ENCODE measurements at places on chromosomes 2 and 18. TPM values are rescaled to one million over a fixed set of nuclear protein-coding genes. Genes with fewer than 3 reads are reported as not detected.

DNA sequence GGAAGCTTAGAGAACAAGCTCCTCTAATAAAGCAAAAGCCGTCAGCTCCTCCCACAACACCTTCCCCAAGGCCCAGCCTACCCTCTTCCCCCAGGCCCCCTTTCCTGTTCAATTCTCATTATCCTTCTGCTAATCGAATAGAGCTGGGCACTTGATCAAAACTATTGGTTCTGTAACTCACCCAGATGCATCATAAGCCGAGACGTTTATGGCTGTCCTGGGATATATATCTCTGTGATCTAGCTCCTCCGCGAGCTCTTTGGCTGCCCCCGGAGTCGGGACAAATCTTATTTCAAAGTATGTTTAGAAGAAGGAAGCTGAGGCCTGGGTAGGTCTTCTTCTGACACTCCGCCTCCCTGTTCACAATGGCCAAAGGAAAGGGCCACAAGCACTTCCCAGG, 88.3 kb upstream of the KLHL29 start:
- no peak for ATAC-seq

DNA sequence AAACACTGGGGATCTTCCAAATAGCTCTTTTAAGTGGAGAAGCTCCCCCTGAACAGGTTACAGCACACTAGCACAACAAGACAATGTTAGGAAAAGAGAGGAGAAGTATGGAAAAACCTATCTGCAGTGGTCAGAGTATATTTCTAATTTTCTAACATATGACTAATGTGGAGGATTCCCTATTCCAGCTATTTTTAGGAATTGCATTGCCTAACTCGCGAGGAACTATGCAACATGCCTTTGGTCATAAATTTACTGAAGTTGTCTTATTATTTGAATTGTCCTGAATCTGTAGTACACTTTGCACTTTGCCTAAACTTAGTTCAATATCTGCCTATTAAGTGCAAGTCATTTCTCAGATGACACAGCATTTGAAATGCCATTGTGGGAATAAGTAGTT, 381.4 kb downstream of the CCDC85A start:
- no peak for ATAC-seq

GRCh38 chr2:1664698-1665097, 79.6 kb downstream of the PXDN start:
- no peak for ATAC-seq

GRCh38 chr2:61141151-61141550, 20.8 kb upstream of the C2orf74 start:
- no peak for ATAC-seq

DNA sequence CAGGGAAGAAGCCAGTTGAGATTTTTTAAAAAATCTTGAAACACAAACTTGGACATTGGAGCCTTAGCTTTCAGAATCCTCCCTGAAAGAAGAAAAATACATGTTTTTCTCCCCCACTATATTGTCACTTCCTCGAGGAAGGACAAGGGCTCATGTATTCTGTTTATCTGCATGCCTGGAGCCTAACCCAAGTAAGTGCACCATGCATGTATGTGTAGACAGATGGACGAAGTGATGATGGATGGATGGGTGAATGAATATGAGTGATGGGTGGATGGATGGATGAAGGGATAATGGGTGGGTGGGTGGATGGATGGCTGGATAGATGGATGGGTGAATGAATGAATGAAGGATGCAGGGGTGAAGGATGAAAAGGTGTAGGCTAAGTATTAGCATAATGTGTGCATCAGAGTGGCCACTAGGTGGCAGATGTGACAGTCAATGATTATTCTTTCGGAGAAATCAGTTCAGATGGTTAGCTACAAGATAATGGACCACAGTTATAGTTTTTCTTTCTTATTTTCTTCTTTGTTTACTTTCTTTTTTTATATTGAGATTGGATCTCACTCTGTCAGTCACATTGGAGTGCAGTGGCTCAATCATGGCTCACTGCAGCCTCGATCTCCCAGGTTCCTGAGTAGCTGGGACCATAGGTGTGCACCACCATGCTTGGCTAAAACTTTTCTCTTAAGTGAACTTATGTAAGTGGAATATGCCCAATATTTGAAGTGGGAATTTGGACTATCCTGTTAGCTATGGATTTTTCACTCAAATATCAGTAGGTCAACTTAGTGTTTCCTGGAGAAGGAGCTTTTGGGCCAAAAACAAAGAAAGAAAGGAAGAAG, 18.5 kb upstream of the CCDC93 start:
- ATAC-seq, result no peak

GRCh38 chr2:46936566-46936965, 21.0 kb upstream of the MCFD2 start:
- no peak for ATAC-seq

The UGT1A4 gene
- total RNA-seq, result 0.27 TPM

The SRD5A2 gene
- total RNA-seq, result 0.19 TPM

The MAP3K20 gene
- 3.4 TPM for total RNA-seq

The UGT1A3 gene
- total RNA-seq, result 0.09 TPM

DNA sequence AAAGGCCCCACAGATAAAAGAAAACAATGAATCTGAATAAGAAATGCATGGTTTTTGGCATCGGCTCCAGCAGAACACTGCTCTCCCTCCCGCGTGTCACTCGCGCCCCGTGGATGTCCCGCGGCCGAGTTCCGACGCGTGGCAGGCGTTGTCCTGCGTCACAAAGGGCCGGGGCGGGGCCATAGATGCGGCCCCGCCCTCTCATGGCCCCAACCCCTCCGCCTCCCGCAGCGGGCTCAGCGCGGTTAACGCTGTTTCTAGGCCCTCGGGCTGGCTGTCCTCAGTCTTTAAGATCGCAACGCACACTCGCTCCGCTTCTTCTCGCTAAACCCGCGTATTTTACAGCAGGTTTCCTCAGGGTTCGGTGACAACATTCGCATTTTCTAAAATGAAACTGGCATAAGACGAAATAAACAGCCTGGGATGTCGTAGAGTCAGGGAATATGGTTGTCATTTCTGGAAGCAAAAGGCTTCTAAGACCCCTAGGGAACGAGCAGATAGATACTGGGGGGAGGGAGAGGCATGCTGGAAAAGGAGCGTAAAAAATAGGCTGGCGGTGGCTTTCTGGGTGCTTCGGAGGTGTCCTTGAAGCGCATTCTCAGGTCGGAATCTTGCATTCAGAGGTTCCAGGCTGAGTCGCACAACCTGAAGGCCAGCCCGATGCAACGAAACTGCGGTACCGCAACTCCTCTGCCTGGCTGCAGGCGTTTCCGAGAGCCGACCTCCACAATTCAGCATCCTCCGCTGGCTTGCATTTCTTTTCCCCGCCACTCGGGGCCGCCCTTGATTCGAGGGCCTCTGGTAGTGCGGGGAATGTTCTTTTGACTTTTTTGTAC, at the start of gene FKBP7:
TSS of gene FKBP7 (minus strand) at position 162 of the 836 bp plus-strand sequence. CDS start at position 61, 101 bp downstream.
- ATAC-seq, result peak; percentile 47

The CCDC142 gene
- total RNA-seq, result 8.0 TPM

DNA sequence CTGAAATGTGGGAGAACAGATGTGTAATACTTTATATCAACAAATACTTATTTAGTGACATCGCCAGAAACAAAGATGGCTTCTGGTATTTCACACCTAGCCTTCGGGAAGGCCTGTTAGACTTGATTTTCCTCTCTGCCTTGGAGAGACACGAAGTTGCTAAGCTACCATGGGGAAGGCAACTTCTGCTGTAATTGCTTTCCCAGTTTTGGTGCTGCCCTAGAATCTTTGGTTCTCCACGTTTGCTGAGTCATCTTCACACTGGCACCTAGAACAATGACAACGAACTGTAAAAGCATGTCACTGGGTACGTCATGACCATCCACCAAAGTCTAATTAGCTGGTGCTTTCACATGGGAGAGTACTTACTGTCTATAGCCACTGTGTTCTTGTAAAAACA, 58.7 kb upstream of the ACTR3 start:
- peak; percentile 33 for ATAC-seq

DNA sequence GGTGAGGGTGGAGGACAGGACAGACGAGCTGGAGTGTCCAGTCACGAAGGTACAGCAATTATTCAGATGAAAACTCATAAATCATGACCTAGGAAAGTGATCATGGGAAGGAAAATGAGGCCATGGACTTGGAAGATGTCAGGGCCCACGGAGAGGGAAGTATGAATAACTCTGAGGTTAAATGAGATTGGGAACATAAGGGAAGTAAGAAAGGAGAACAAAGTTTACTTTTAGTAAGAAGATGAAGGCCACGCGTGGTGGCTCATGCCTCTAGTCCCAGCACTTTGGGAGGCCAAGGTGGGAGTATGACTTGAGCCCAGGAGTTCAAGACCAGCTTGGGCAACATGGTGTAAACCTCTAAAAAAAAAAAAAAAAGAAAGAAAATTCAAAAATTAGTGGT, 56.2 kb downstream of the AQP4 start:
- no peak for ATAC-seq

DNA sequence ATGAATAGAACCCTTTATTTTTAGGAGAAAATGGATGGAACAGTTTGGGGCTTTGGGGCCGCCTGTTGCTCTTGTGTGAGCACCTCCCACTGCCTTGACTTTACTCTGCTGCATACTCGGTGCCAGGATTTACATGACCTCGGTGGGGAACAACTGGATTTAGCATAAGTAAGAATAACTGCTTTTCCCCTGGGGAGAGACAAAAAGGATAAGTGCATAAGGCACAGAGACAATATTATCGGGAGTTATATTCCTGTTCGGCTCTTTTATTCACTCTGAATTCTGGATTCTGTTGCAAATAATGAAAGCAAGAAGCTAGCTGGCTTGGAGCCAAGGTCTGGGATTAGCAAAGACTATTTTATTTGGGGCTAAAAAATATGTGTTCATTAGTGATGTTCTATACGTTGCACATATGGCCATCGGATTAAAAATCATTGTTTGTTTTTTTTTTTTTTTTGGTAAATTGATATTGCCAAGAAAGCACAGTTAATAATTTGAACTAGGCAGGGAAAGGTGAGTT, 69.8 kb downstream of the CYBRD1 start:
- ATAC-seq, result no peak

DNA sequence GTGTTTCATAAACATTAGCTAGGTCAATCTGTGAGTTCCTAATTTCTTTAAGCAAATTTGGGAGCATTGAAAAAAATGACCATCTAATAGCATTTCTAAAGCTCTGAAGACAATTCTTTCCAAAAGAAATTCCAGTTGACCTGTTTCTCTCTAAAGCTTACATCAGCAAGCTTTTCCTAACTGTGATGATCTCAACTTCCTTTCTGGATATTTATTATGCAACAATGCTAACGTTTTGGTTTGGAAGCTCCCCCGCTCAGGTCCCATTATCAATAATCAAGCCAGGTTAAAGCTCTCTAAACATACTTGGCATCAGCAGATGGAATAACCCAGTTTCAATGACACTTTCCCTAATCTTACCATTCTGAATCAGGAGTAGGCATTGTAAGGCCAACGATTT, 196.3 kb upstream of the TANK start:
- ATAC-seq, result no peak

The FHL2 gene
- total RNA-seq, result 3.9 TPM

The GAREM2 gene
- total RNA-seq, result 4.7 TPM

DNA sequence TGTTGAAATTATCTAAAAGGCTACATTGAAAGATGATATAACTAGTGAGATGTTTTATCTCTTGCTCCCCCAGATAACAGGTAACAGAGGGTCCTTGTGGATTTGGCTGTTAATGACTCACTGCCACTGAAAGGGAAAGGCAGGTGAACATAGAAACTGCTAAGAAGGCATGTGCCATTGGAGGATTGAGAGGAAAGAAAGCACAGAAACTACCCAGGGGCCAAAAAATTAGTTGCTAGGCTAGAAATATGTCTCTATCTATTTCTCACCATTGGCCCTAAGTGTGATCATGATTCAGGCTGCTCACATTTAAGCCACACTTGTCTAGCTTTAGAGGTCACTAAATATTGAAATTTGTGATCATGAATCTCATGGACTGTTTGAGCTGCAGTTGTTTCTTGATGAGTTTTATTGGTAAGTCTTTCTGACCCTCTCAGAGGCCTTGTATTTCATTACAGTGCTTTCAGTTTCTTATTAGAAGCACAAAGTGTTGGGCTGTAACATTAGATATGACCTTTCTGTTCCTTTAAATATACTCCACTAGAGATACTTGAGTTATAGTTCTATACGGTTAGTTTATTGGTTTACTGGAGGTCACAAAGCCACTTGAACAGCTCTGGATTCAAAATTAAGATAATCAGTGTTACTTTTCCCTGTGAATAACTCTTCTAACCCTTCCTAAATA, 26.2 kb downstream of the NAB1 start:
- ATAC-seq, result no peak

The HOXD12 gene
- total RNA-seq, result not detected

- ATAC-seq, result peak; percentile 7
Measured at GRCh38 chr18:3604498-3605408, 154.8 kb downstream of the TGIF1 start.

GRCh38 chr2:237053066-237053465, 32.6 kb upstream of the COPS8 start:
- no peak for ATAC-seq

DNA sequence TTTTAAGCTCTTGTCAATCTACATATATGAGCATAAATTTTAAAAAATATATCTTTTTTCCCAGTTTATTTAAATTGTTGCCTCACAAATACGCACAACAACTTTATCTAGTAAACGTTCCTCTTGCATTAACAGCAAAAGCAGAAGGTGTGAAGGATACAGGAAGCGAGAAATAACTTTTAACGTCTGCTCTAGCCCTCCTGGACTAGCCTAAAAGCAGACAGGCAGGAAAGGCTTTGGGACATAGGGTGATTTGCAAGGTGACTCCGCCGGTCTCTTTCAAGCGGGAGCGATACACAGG, 434 bp upstream of the DUSP19 start:
- ATAC-seq, result peak; percentile 83

The ELOA2 gene
- 0.45 TPM for total RNA-seq

The KLHL41 gene
- total RNA-seq, result 0.87 TPM

DNA sequence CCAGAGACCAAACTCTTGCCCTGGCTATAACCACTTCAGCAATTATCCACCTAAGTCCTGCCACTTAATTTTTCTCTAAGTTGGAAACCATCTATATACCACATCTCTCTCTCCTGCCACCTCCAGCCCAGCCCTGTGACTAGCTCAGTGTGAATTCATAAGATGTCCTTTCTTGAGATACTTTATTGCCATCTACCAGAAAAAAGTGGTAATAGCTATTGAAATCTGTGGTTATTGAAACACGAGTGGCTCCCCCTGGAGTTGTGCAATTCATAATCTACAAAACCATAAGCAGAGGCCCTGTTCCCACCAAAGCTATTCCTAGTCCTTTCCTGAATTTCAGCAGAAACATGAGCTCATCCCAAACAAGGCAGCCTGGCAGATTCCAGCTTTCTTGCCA, 324.0 kb downstream of the TXNL1 start:
- ATAC-seq, result no peak

The R3HDM1 gene
- total RNA-seq, result 19.0 TPM

DNA sequence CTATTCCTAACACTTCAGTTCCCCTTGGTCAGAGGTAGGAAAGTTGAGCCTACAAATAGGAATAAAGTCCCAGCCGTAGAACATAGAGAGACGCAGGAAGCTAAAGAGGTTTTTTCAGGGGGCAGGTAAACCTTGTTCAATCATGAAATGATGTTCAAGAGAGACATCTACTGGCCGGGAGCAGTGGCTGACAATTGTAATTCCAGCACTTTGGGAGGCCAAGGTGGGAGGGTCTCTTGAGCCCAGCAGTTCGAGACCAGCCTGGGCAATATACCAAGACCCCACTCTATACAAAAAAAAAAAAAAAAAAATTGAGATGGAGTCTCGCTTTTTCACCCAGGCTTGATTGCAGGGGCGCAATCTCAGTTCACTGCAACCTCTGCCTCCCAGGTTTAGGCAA, 66.7 kb upstream of the DNAJC10 start:
- ATAC-seq, result no peak
